Activated naive CD4-positive, alpha-beta T cell treated with Interleukin-2 at 50 U/mL for 16 hours (primary cell): ENCODE measurements at places on chromosomes 1 and 21.

DNA sequence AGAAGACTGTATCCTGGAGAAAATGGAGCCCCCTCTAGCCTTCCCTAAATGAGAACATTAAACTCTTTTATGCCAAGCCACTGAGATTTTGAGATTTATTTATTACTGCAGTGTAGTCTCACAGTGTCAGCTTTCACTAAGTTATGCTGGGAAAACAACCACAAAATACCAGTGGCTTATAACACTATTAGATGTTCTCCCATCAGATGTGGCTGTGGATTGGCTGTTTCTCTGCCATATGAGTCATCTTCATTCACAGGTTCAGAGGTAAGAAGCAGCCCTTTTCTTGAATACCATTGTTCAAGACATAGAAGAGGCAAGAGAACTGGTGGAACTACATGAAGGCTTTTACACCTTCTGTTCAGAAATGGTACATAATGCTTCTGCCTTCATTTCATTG lies 32.1 kb upstream of the ST6GALNAC5 start:
- no peak for DNase-seq

GRCh38 chr1:22398656-22399420 lies 52.8 kb upstream of the ZBTB40 start:
- no peak for DNase-seq

- no peak for DNase-seq
Observed at GRCh38 chr1:97143236-97143882, 421.8 kb downstream of the PTBP2 start.

DNA sequence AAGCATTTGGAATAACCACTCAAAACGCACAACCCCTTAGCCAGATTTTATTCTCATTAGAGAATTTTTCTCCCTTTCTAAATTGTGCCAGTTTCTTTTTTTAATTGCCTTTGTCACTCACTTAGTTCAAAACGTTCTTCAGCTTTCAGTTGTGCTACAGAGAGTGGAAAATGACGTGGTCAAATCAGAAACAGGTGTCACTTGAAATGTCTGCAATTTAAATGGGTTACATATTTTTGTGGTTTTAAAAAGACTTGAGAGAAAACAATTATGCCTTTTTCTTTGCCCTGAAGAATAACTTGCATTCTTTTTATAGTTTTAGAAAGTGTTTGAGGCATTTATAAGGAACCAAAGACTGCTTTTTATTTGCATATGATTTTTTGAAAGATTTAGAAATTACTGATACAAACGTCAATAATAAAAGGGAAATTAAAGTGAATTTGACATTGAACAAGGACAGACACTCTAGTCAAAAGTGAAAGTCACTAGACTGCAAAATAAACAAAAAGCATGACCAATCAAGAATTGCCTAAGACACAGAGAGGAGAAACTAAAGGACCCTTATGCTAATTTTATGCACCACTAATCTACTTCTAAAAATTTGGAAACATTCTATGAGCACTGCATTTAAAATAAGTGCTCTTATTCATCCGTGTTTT lies 191.0 kb downstream of the TPR start:
- DNase-seq = no peak

DNA sequence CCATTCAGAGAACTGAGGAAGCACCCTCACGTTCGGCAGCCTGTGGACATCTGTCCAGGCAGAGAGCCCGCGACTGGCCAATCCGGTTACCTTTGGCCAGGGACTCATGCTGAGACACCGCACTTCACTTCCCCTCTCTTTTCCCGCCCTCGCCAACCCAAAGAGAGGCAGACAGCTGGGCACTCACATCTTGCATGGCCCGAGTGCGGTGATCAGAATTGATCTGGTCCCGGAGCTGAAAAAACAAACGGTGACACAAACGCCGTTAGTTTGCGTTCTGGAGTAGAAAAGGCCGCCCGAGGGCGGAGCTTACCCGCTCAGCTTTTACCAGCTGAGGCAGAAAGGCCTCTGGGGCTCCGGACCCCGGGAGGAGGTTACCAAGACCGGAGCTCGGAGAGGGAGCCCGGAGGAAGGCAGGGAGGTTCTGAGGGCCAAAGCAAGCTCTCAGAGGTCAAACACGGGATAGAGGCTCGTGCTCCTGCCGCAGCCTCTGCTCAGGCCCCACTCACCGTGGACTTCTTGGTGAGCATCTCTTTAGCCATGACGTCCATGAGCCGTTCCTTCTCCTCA lies 376 bp downstream of the SF3A3 start:
- peak; percentile 51 for DNase-seq

GRCh38 chr1:73096841-73097240 lies 814.5 kb upstream of the NEGR1 start:
- no peak for DNase-seq

DNA sequence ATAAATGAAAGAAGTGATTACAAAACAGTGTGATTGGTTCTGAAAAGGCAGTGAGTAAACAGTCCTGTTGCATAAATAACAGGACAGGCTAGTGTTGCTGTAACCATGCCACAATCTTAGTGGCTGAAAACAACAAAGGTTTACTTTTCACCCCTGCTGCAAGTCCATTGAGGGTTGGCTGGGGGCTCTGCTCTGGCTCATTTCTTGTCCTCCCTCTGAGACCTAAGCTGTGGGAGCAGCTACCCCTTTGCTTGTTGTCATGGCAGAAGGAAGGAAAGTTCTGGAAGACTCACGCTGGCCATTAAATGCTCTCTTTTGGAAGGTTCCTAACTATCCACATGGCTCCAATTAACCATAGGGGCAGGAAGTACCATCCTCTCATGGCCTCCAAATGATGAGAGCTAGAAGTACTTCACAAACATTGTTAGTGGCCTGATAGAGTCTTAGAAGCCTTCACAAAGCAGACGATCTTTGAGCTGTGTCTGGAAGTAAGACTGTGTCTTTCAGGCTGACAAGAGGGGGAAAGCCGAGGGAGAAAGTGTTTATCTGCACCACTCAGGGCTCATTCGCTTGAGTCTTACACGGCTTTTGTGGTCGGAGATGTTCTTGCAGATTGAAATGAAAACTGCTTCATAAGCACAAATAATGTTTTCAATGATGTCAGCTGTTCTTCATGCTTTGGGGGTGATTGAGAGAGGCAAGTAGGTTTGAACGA lies 11.9 kb downstream of the RCSD1 start:
- DNase-seq = no peak

DNA sequence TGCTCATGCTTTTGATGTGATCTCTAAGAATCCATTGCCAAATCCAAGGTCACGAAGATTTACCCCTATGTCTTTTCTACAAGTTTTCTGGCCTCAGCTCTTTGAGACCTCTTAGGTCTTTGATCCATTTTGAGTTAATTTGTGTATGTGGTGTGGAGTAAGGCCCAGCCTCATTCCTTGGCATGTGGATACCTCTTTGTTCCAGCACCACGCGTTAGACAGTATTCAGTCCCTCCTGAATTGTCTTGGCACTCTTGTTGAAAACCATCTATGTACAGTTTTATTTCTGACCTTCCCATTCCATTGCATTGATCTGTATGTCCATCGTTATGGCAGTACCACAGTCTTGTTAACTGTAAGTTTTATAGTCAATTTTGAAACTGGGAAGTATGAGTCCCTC lies 8.0 kb upstream of the FTCD start:
- no peak for DNase-seq

- no peak for DNase-seq
Observed at GRCh38 chr1:38231941-38232340, 185.3 kb upstream of the POU3F1 start.

DNA sequence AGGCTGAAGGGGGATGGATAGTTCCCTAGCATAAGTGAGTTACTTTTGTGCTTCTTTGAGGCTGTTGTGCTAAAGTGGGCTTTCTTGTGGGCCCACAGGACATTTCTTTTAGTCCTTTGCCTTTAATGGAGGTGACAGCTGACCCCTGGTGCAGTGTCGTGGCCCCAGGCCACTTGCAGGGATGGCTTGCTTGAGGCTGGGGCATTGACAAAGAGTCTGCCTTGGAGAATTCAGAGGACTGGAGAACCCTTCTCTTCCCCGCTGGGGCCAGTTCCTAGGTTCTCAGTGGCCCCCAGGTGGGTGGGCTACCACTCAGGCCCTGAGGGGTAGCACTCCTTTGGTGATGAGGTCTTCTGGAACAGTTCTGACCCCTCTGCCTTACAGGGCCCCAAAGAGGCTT lies 12.8 kb downstream of the ABCG1 start:
- no peak for DNase-seq

DNA sequence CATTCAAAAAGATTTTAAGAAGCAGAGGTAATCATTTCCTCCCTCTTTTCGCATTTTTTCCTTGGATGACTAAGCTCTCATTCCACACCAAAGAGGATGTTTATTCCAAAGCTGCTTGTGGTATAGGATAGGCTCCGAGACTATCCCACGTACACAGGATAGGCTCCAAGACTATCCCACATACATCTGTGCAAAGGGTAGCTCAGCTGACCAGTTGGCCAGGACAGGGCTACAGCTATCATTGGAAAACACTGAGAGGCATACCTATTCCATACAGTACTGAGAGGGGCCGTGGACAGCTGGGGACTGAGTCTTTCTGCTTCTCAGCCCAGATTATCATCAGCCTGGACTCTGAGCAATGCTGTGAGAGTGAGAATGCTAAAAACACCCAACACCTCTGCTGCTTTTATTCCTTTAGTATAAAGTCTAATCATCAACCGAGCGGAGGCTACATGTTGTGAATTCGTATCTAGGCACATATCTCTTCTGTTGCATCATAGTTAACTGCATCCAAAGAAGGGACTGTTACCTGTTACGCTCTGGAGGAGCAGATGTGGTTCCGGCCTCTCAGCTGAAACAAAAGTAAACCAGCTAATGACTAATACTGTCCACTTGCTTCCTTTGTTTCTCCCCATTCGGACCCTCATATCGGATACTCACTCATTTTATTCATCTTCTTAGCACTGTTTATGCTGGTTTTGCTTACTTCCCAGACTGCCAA lies 141.0 kb downstream of the TNFSF18 start:
- DNase-seq = no peak

DNA sequence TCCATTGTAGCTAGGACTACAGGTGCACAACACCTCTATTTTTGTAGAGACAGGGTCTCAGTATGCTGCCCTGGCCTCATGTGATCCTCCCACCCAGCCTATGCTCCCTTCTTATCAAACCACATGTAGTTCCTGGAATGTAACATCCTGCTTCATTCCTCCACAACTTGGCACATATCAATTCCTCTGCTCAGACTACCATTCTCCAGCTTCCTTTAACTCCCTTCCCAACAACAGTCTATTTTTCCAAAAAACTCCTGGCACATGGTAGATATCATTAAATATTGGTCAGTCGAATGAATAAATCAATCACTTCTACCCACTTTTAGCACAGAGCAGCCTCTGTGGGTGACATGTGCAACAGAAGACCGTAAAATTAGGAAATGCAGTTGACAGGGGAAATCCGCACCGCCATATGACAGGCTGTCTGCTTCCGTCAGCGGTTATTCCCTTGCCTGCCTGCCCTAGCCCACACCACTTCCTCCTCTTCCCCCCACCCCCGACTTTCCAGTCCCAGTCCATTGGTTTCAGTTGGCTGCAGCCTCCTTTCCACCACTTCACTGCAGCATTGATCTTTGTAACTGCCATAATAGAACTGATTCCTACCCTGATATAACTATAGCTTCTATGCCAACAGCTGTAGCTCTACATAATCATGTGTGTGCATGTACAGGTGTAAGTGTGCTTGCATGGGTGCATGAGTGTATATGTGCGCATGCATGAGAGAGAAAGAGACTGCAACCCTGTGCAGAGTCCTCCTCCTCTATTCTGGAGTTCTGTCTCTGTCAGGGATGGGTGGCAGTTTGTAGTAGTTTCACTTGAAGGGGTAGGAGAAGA lies 6.8 kb upstream of the AKR1A1 start:
- DNase-seq = peak; percentile 73

- DNase-seq = no peak
Observed at GRCh38 chr1:210527091-210527490, 198.4 kb downstream of the HHAT start.

GRCh38 chr1:175887981-175888428 lies 144.6 kb upstream of the TNR start:
- DNase-seq = no peak

DNA sequence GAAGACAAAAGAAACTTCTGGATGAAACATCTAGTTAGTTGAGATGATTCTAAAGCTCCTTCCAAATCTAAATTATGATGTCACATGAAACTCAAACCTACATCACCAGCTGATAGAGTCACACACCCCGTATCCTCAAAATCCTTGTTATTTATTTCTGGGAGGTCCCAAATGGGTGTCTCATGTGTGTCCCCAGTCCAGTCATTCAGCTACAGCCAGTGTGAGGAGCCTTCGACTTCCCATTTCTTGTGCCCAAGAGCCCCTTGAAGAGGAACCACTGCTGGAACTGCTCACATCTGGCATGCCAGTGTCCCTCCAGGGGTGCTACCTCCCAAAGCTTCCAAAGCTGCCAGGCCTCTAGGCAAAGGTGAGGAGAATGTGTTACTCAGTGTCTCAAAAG lies 32.5 kb upstream of the KCNA3 start:
- no peak for DNase-seq

GRCh38 chr1:47664356-47664755 lies 226.5 kb downstream of the FOXD2 start:
- no peak for DNase-seq
